Astrocyte of the spinal cord (primary cell): ENCODE measurements at places on chromosomes 7 and 10.

- no peak for DNase-seq
Measured at GRCh38 chr10:114482480-114483304, 78.4 kb upstream of the AFAP1L2 start.

DNA sequence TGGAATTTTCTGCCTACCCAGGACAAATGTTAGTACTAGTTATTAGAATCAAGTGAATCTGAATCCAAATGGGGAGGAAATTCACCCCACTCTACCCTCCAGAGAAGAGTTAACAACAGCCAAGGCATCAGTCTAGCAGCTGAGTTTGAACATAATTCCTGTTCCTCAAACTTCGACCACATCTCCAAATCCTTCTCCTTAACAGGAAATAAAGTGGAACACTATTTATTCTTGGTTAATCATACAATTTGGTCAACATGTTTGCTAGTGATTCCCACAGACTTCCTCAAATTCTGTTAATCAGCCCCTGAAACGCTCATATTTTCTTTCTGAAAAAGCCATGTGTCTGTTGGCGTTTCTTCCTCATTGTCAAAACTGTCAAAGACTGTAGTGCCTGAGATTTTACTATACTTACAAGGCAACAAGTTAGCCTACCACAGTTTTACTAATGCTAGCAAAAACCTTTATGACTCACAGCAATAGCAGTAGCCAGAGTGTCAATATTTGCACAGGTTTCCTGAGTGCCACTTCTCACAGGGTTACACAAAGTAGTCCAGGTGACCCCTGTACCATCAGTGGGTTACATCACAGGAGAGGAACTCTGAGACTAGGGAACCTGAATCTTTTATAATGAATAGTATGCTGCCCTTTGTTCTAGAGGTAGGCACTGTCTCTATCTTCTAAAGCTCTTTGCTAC is 202.9 kb downstream of the GRM3 start:
- no peak for DNase-seq

DNA sequence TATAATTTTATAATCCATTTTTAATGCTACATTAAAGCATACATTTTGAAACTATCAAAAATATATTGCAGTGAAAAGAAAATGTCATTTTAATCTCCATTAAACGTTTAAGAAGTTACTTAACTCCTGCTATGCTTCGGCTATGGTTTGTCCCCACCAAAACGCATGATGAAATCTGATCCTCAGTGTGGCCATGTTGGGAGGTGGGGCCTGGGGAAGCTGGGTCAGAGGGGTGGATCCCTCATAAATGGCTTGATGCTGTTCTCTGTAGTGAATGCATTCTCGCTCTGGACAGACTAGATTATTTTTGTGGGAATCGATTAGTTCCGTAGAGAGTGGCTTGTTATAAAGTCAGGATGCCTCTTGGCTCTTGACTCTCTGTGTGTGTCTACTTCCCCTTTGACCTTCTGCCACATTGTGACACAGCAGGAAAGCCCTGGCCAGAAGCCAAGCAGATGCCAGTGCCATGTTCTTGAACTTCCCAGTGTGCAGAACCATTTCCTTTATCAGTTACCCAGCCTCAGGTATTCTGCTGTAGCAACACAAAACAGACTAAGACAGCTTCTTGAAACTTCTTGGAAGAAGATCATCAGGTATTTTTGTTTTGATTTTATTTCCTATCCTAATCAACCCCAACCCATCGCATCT is 77.8 kb downstream of the TCERG1L start:
- no peak for DNase-seq

DNA sequence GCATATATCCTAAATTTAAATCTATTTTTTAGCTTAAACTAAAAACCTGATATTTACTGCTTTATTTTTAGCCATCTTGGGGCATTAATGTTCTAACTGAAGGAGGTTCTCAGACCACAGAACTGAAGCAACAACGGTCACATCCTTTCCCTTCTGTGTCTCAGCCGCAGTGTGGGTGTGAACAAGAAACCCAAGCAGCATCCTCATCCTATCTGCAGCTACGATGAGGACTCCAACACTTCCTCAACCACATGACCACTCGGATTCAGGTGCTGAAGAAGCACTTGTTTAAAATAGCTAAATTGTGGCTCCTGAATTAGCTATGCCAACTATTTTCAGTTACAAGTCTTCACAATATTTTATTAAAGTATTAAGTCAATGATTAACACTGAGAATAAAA is 5.3 kb downstream of the ESYT2 start:
- no peak for DNase-seq

DNA sequence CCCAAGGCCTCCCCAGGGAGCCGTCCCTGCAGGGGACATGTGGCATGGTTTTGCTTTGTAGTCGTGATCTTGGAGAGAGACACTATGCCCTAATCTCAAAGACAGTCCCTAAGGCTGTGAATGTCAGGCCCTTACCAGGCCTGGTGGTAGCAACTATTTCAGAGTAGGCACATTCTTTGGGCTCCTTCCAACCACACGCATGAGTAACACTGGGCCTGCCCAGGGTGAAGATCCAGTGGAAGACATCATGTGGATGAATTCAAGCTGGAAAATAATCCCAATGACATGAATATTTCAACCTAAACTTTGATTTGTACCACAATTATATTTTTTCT is 39.5 kb upstream of the INSIG1 start:
- peak; percentile 86 for DNase-seq
